Calu3 (cell line): ENCODE measurements at places on chromosomes 16 and 17. TPM values are rescaled to one million over a fixed set of nuclear protein-coding genes. Genes with fewer than 3 reads are reported as not detected.

DNA sequence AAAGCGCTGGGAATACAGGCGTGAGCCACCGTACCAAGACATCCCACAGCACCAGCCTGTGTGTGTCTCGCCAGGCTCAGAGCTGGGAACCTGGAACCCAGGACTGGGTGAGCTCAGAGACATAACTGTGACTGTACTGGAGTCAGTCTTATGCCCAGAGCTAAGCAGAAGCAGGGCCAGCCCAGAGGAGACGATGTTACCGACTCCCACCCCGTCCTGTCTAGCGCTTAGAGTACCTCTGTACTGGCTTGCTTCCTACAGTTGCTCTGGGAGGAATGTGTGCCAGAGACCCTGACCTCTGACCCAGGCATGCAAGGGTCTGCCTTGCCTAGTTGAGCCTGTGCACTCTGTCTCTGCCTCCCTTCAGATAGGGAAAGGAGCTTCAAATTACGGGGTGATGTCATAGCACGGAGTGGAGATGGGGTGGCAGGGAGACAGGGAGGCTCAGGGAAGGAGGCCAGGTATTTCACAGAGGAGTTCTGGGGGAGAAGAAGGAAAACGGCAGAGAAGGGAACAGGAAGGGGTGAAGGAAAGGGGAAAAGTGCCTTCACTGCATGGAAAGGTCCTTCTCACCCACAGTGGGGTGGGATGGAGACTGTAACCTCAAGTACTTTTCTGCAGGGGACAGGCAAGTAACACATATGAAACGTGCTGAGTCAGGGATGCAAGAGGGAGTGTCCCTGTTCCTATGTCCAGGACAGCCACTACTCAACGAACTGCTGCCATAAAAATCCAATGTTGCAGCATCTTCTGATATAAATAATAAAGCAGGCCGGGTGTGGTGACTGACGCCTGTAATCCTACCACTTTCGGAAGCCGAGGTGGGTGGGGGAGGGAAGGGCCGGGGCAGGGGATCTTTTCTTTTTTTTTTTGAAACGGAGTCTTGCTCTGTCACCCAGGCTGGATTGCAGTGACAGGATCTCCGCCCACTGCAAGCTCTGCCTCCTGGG is 5.8 kb upstream of the ARMC5 start:
- no peak for DNase-seq

DNA sequence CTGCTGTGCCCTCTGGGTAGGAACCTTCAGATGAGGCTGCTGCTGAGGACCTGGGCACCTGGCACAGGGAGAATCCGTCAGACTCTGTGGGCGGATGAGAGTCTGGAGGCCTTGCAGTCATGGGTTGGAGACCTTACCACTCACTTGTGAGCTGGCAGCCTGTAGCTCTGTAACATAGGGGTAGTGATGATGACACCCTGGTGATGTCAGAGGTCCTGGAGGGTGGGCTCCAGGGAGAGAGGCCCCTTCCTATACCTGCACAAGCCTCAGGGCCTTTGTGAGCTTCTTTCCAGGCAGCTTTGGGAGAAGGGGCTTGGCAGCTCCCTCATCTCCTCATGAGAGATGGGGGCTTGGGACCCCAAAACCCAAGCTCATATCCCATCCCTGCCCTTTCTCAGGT is 1.6 kb downstream of the MIEF2 start:
- no peak for DNase-seq

The TVP23A gene
- total RNA-seq: 0.21 TPM in 1 of 2 replicates, not detected in the other

- no peak for DNase-seq
Measured at GRCh38 chr17:27950995-27951394, 57.8 kb upstream of the LYRM9 start.

The PTGES3L gene
- total RNA-seq: 2.0 and 2.1 TPM in 2 replicates

- no peak for DNase-seq
Measured at GRCh38 chr17:7549401-7550055, 670 bp downstream of the TNFSF12 start.

DNA sequence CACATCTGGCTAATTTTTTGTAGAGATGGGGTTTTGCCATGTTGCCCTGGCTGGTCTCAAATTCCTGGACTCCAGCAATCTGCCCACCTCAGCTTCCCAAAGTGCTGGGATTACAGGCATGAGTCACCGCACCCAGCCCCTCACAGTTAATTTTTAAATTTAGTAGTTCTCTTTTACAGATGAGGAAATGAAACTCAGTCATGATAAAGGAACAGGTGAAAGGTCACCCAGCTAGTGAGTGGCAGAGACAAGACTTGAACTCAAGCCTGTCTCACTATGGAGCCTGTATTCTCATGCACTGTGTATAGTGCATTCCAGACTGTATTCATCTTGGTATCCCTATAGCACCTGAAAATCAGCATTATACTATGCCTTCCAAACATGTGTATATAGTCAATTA is 77.1 kb upstream of the WSB1 start:
- DNase-seq: no peak

The HOXB5 gene
- 47.2 and 48.5 TPM in 2 replicates for total RNA-seq

DNA sequence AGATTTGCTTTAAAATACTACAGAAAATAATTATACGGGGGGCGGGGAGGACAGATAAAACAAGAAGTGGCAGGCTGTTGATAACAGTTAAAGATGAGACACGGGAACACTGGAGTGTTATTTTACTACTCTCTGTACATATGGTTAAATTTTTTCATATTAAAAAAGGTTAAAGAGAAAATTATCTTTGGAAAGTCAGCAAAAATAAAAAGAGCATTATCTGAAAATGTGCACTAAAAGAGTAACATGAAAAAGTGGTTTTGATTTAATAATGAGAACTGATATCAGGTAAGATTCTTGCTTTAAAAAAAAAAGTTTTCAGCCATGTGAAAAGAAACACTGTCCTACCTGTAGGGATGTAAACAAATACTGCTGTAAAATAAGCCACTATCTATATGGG is 46.9 kb downstream of the ERN1 start:
- DNase-seq: no peak

The FGF11 gene
- total RNA-seq: 1.2 and 2.1 TPM in 2 replicates

GRCh38 chr17:6643451-6644125 is 2.7 kb downstream of the TXNDC17 start:
- DNase-seq: no peak

DNA sequence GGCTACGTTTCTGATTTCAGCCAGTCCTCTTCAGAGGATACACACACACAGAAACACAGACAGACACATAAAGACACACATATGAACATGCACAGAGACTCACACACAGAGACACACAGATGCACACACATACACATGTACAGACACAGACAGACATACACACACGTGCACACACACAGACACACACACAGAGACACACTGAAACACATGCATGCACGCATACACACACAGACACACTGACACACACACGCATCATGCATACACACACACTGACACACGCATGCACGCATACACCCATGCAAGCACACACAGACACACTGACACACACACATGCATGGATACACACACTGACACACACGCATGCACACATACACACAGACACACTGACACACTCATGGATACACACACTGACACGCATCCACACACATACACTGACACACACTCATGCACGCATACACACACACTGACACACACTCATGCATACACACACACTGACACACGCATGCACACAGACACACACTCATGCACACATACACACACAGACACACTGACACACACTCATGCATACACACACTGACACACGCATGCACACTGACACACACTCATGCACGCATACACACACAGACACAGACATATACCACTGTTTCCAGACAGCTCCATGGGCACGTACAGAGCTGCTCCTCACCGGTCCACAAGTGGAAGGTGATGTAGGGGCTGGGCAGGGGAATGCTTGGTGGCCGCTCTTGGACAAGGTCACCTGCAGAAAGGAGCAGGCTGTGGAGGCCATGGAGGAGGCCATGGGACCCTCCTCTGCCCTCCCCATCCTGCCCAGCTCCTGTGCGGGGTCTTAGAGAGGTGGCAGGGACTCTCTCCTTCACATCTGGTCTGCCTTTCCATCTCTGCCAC is 30.1 kb upstream of the MFSD6L start:
- no peak for DNase-seq
